CD4-positive, alpha-beta T cell treated with Interferon alpha-2 for 1 hour (primary cell): ENCODE measurements at places on chromosomes 7 and 10.

- DNase-seq: no peak
Measured at GRCh38 chr7:53996876-53997275, 545.3 kb upstream of the VSTM2A start.

GRCh38 chr7:106583706-106584690 is 77.0 kb downstream of the CCDC71L start:
- no peak for DNase-seq

DNA sequence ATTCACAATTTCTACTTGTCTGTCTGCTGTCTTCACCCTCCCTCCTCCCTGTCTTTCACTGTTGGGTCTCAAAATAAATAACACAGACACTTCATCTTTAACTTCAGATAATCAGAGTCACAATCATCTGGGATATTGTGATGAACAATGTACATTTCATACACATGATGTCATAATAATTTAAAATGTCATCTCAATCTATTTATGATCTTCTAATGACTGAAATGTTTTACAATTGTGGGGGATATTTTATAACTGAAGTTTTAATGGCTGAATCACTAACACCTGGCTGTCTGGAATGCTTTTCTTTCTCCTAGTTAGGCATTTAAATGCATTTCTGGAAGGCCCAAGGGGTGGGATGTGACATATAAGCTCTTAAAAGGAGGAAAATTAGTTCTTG is 859.8 kb downstream of the LRMDA start:
- no peak for DNase-seq

DNA sequence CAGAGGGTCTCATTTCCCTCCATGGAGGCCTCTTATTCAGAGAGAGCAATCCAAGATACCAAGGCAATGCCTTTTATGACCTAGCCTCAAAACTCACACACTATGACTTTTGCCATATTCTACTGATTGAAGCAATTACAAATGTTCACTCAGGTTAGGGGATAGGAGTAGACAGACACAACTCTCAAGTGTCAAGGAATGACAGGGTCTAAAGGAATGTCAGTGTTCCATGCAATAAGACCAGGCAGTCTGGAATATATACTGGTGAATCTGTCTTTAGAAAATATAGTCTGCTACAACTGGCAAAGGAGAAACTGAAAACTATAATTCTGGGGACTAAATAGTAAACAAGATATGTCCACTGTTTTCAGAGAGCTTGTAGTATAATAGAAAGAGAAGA is 283.9 kb downstream of the PRKG1 start:
- DNase-seq: no peak

- DNase-seq: no peak
Measured at GRCh38 chr10:104084482-104085142, 1.1 kb downstream of the COL17A1 start.

DNA sequence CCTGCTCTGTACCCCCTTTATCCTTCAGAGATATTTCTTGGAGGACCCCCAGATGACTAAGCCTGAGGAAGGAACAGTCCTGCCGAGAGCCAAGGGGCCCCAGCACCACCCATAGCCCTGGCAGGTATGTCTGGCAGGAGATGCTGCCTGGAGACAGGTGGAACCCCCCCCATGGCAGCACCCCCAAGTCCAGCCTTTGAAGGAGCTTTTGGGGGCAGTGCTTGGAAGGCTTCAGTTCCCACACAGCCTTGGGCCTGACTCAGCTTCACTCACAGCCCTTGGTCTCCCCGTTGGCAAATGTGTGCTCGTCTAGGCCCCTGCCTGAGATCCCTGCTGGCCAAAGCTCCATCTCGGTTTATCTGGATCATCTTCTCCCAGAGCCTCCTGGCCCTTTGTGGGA is 23.0 kb upstream of the PCBD1 start:
- no peak for DNase-seq

GRCh38 chr10:18136073-18136791 is 4.0 kb upstream of the CACNB2 start:
- DNase-seq: no peak

GRCh38 chr7:112575864-112576263 is 95.1 kb downstream of the LSMEM1 start:
- DNase-seq: no peak

- no peak for DNase-seq
Measured at GRCh38 chr7:113247198-113247597, 128.8 kb upstream of the SMIM30 start.

DNA sequence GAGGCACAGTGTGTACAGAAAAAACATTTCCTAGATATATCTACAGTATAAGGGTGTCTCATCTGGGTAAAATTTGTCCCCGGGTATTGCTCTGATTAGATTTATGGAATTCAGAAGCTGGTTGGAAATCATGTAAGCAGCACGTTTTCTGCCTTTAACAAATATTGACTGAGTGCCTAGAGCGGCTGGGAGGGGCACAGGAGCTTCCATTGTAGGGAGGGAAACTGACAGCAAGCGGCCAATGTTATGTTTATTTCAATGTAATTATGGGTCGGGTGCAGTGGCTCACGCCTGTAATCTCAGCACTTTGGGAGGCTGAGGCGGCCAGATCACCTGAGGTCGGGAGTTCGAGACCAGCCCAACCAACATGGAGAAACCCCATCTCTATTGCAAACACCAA is 4.4 kb upstream of the RFC2 start:
- DNase-seq: no peak

- peak; percentile 25 for DNase-seq
Measured at GRCh38 chr10:33248638-33249037, 85.8 kb downstream of the NRP1 start.

DNA sequence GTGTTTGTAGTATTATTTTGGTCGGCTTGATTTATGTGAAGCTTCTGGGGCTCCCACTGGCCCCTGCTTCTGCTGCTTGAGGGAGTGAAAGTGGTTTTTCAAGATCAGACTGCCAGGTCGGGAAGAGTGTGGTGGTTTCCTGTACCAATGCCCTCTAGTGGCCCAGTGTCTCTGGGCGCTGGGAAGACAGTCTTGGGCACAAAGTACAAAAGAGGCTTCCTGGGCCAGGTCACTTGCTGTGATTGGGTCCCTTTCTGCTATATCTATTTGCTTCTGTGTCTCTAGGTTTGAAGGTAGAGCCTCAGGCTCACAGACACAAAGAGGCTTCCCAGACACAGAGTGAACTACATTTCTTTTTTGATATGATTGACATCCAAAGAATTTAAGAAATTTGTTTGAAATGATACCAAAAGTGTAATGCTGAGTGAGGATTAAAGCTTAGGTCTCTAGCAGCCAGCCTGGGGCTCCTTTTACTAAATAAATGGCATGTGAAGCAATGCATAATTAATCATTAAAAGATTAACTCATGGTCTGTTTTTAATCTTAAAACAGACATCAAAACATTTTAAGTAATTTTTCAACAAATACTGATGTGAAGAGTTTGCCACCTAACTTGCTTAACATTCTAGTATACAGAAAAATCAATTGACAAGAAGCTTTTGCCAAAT is 36.3 kb downstream of the ABCB1 start:
- DNase-seq: peak; percentile 29

DNA sequence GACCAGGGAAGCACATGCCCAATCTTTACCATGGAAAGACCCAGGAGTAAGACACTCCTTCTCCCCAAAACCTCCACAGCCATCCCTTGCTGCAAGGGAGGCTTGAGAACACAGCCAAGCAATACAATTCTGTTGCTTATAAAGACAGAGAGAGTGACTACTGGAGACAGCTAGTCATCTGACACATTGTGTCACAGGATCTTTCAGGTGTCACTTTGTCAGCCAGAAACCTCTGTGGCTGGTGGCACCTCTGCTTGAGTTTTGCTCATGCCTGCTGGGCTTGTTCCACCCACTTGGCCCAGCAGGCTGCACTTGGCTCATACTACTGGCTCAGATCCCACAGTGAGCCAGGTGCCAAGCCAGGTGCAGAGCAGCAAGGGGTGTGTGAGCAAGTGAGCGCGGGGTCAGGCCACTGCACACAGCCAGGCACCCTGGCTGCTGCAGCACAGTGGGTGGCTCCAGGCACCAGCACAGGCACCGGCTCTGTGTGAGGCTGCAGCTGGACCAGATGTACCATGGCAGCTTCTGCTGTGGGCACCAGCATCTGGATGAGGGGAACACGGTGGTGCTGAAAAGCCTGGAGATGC is 12.4 kb upstream of the PRLHR start:
- no peak for DNase-seq

DNA sequence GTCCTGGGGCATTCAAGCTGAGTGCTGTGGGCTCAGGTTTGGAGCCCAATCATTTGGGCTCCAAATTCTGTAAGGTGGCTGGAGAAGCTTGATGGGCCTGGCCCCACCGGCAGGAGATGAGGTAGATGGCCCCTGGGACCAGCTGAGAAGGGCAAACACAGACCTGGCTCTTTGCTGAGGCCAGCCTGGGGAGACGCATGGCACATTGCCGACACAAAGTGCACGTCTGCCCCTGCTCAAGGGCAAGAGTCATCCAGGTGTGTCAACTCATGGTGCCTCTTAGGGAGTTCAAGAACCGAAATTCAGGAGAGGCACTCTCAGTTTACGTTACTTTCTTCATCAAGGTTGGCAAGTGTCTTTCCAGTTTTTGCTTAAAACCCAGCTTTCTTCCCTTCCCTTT is 227.5 kb downstream of the LRMDA start:
- no peak for DNase-seq
